Endodermal cell (in vitro differentiated cells): ENCODE measurements at places on chromosomes 12 and 14.

- DNase-seq = no peak
These were observed 12.4 kb upstream of the RTN1 start for GRCh38 chr14:59882957-59883356.

DNA sequence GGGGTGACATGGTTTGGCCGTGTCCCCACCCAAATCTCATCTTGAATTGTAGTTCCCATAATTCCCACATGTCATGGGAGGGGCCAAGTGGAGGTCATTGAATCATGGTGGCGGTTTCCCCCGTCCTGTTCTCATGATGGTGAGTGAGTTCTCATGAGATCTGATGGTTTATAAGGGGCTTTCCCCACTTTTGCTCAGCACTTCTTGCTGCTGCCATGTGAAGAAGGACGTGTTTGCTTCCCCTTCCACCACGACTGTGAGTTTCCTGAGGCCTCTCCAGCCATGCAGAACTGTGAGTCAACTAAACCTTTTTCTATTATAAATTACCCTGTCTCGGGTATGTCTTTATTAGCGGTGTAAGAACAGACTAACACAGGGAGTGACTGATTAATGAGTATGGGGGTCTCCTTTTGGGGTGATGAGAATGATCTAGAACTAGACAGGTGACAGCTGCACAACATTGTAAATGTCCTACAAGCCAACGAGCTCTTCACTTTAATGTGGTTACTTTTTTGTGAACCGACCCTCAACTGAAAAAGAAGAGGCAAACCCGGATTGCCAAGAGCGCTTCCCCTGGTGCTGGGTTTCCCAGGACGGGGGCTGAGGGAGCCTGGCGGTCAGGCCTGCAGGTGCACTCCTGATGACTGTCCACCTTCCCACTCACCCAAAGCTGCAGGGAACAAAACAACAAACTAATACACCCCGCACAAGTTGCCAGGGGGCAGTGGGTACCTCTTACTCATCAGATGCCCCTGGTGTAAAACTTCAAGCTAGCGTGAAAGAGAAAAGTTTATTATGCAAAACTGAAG, 90.1 kb downstream of the NCOR2 start:
- no peak for DNase-seq

DNA sequence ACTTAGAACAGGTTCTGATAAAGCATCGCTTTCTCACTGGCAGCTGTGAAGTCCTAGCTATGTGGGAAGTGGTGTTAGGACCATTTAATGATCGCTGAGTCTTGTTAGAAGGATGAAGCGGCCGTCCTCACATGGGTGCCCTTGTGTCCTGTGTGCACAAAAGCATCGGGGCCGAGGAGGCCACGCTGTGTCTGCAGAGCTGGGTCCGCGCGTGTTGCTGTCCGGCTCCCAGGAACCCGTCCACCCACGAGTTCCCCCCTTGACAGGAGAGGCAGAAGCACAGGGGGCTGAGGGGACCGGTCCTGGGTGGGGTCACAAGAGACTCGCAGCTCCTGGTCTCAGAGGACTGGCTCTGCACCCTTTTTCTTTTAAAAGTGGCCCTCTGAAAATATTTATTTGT, 90.4 kb downstream of the ADGRD1 start:
- no peak for DNase-seq

- DNase-seq = peak; percentile 50
These were observed 214.8 kb downstream of the TTC6 start for GRCh38 chr14:37810094-37810801.

GRCh38 chr12:115204957-115205754, 521.2 kb upstream of the TBX3 start:
- DNase-seq = peak; percentile 55

DNA sequence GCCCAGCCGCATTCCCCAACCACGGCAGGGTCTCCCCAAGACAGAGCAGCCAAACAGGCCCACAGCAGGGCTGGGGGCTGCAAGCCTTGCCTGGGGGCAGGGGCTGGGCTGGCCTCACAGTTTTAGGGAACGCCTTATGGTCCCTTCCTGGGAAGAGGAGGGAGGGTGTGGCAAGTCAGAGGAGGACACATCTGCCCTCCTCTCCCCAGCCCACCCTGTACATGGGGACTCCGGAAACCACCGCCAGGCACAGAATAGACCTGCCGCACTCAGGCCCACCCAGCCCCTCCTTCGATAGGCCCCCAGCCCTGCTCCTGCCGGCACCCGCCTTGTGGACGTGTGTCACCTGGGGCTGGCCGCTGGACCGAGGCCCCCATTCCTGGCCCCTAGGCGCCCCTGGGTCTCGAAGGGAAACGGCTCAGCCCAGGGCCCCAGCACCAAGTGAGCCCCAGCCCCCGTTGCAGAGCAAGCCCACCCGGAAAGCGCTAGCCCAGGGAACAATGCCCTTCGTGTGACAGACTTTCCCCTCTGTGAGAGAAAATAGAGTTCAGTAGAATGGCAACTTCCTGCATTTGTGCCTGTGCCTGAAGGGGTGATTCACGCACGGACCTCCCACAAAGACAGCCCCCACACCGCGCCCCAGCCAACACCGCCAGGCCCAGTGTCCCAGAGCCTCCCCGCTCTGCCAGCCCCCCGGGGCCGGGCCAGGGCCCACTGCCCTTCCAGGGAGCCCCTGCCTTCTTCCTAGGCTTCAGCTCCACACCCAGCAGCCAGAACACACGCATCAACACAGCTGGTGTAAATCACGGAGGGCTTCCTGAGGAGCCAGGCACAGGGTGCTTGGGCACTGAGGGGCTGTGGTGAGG, 12.0 kb upstream of the NUDT14 start:
- DNase-seq = no peak

DNA sequence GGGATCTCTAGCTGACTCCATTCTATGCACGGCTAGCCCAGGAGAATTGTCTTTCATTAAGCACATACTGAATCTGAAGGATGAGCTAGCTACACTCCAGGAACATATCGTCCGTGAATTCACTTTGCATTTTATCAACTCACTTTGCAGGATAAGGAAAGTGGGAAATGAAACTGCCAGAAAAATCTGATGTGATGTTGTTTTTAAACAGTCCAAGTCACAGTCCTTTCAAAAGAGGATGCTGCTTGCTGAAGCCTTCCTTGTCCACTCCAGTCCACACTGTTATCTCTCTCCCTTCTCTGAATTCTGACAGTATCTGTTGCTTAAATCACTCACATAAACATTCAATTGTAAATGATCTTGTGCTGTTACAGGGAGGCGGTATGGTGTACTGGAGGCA, 12.7 kb upstream of the TMCC3 start:
- no peak for DNase-seq

- DNase-seq = no peak
These were observed 13.1 kb downstream of the ULK1 start for GRCh38 chr12:131907379-131908091.

DNA sequence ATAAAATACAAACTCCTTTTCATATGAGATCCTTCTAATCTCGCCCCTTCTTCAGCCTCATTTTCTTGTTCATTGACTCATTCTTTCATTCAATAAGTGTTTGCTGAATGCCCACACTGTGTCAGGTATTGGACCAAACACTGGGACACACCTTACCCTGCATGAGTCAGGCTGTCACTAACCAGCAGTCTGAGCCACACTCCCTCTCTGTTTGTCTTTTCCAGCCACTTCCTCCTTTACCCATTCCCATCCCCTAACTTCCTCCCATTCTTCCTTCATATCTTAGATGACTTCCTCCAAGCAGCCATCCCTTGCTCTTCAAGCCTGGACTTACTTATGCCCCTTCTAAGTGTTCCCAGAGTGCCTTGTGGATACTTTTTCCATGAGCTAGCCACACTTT, 27.0 kb upstream of the HIF1A start:
- no peak for DNase-seq

- no peak for DNase-seq
These were observed 9.1 kb upstream of the NKX2-8 start for GRCh38 chr14:36591482-36591881.

DNA sequence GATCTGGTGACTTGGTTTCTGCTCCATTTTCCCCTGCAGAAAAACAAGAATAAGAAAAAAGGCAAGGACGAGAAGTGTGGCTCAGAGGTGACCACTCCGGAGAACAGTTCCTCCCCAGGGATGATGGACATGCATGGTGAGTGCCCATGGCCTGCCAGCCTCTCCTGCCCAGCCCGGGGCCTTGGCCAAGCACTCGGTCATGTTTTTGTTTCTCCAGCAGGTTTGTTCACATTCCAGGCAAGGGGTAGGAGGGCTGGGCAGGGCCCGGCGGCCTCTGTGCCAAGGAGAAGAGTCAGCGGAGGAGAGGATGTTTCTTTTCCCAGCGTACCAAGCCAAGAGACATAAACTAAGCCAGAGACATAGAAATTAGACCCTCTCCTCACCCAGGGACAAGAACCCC, 13.6 kb downstream of the BCL7A start:
- no peak for DNase-seq

GRCh38 chr12:67695974-67696373, 47.4 kb downstream of the DYRK2 start:
- DNase-seq = no peak

DNA sequence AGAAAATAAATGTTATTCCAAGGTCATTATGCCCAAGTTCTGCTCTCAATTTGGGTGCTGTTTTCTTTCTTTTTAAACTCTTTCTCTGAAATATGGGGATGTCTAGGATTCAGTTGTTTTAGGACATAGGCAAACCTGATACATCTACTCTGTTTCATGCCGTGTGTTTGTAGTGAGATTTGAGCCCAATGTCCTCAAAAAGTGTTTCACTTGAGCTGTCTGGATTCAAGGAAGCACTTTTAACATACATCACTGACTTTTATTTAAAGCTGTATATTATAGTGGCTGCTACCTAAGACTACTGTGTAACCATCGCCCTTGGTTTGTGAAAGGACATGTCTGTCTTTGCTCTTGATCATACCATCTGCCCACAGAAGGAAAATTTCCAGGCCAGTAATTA, 709.3 kb upstream of the STXBP6 start:
- DNase-seq = no peak

DNA sequence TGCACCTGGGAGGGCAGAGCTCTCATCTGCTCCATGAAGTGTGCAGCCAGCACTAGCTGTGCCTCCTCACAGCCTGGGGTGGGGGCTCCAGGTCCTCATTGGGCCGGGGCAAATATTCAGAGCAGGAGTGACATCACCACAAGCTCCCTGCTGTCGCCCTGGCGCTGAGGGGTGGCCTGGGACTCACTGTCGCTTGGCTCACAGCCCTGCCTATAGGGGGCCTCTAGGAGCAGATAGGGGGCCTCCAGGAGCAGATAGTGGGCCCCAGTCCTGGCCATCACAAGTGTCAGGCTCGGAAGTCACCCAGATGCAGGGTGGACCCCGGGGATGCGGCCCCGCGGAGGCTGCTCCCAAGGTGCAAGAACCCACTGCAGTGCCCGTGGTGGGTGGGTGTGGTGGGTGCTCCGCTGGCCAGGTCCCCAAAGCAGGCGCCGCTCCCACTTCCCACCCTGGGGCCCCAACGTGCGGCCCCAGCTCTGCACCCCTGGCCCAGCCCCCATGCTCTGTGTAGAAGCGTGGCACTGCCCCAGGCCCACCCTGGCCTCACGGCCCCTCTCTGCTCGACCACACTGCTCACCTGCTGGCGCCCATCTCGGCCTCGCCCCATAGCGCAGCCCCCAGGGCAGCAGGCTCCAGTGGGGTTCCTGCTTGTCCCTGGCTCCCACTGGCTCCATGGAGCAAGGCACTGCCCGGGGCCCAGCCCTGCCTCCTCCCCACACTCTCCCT, 18.0 kb downstream of the SYNJ2BP start:
- DNase-seq = peak; percentile 49

DNA sequence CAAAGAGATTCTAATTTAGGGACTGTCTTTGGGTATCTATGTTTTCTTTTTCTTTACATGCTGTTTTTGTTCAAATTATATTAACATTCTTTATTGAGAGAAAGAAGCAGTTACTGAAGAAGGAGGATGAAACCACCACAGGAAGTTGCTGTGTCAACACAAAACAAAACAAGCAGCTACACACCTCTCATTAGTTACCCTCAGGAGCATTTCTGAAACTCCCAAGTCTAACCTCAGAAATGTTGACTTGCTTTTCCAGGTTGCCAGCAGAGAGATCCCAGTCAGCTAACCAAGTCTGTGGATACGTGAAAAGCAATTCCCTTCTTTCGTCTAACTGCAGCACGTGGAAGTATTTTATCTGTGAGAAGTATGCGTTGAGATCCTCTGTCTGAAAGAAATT, 33.5 kb downstream of the CLEC1A start:
- no peak for DNase-seq

- peak; percentile 92 for DNase-seq
These were observed 75.2 kb downstream of the PITPNM2 start for GRCh38 chr12:123075646-123076171.

DNA sequence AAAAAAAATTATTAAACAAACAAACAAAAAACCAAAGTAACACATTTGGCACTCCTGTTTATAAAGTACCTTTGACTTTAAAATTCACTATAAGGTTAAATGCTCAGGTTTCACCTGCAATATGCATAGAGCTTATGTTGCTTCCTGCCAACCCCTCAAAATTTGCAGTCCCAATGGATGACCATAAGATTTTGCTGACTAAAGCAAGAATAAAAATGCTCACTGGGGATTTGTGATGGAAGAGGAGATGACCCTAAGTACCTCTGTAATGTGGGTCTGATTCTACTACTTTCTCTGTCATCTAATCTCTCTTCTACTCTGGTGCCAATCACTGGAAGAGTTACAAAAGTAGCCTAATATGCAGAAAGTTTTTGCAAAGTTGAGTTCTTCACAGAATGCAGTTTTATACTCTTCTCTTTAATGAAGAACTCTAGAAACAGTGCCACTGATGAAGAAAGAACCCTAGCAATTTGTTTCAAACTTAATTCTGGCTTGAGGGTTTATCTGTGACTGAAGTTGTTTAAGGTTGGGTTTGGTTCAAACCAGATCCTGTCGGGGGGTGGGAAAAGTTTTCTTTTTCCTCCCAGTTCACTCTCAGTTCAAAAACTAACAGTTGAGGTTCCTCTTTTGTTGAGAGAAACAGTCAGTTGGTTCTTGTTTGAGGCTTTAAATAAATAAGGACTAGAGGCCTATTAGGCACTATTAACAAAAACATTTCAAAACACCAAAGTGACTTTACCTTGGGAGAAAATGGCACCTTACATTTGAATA, 10.9 kb downstream of the WASHC3 start:
- DNase-seq = no peak

DNA sequence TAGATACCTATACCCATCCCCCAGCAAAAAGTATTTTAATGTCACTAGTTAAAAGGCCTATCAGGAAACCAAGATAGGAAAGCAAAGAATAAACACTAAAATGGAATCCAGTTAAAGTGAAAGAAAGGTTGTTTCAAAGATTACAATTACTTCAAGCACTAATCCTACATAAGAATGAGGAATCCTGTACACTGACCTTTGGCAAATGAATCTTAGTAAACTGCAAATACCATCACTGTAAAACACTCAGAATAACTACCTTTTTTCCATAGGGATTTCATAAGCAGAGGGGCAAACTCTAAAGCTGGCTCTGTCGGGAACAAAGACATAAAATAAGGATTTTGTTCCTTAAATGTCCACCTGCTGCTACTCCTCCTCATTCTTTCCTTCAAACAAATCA, 25.9 kb downstream of the CEP83 start:
- no peak for DNase-seq

DNA sequence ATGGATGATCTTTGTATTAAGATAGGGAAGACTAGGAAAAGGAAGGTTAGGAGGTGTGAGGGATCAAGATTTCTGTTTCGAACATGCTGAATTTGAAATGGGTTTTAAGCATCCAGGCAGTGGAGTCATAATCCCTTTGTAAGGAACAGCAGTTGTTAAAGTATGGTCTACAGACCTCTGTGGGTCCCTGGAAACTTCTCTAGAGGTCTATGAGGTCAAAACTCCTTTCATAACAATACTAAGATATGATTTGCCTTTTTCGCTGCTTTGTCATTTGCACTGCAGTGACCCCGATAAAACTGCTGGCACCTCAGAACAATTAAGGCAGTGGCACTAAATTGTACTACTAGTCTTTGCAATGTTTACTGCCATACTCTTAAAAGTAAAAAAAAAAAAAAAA, 1.5 kb downstream of the RAD51AP1 start:
- DNase-seq = no peak

GRCh38 chr14:93719256-93719655, 69.0 kb downstream of the PRIMA1 start:
- DNase-seq = peak; percentile 15
